ENCODE measurements at places on chromosomes 6 and 20. TPM values are rescaled to one million over a fixed set of nuclear protein-coding genes. Genes with fewer than 3 reads are reported as not detected.

DNA sequence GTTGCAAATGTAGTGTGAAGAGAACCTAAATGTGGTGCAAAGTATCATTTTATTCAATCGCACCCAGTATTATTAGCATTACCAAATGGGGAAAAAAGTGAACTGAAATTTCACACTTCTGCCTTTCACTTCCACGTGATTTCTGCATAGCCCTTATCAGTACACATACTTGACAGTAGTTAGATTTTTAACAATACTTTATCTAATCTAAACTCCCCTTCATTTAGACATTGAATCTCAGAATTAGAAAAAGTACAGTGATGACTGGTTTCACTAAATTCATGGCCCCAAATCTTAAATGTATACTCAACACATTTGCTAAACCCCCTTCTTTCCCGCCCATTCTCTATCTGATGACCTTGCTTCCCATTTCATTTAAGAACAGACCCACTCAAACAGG lies 14.3 kb downstream of the STX7 start:
- DNase-seq, result no peak

DNA sequence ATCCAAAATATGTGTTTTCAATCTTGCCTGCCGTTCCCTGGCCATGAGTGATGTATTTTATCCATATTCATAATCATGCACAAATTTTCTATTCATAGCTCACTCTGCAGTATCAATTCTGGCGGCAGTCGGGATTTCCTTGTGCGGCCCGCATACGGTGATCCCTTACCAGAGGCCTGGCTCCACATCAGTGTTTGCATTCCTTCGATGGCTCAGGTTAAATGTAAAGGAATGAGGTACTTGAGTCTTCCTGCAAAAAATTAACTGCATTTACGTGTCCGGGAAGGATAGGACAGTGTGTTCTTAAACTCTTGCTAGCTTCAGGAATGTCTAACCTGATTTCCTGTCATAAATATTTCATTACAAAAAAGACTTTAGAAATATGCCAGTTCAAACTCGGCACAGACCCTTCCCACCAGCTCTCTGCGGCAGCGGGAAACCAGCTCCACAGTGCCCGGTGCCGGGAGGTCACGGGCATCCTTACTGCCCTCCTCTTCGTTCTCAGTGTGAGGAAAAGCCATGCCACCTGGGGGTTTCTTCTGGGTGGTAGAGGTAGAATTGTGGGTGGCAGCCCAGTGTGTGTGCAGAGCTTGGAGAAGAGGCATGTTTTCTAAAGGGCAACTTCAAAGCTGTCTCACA lies 154.5 kb downstream of the MOXD1 start:
- DNase-seq, result no peak

- no peak for DNase-seq
Observed at GRCh38 chr20:45998761-45999160, 9.9 kb upstream of the MMP9 start.

GRCh38 chr6:90730151-90730673 lies 143.3 kb upstream of the MAP3K7 start:
- no peak for DNase-seq

GRCh38 chr6:21500314-21501020 lies 93.1 kb upstream of the SOX4 start:
- DNase-seq, result no peak

- peak; percentile 100 for DNase-seq
Observed at GRCh38 chr6:24720604-24721460, 1.9 kb upstream of the C6orf62 start.

GRCh38 chr20:57402206-57403125 lies 11.3 kb downstream of the RBM38 start:
- no peak for DNase-seq

- no peak for DNase-seq
Observed at GRCh38 chr6:20414711-20415110, 13.0 kb downstream of the E2F3 start.

DNA sequence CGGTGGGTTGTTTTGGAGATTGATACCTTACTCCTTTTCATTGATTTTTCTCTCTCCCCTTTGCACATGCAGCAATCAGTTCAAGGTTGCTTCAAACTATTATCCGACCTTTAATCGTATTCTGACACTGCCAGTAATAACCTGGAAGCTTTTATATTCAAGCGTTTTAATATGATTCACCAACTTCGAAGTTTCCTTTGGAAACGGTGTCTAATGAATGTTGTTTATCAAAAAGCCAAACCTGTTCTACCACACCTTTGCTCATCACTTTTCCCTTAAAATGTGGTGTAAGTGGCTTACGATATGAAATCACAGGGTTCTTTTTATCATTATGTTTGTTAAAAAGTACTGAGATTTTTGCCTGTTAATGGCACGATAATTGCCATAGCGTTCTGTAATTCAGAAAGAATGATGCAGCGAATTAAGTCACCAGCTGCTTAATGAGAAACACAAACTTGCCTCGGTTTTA lies 660 bp downstream of the STXBP5 start:
- no peak for DNase-seq

DNA sequence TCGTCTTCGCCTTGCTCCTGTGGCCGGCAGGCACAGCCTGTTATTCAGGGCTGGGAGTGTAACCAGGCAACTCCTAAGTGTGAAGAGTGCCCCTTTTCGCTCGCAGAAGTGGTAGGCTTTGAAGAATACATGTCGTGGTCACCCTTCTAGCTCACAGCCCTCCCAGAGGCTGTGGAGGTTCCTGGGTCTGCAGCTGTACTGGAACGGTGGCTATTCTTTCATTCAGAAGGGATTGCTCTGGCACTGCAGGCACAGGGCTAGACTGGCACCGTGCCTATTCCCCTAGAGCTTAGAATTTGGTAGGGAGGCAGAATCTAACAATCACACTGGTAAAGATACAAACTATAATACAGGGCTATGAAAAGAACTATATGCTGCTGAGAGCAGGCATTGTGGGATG lies 1.1 kb upstream of the SRSF12 start:
- DNase-seq, result no peak

DNA sequence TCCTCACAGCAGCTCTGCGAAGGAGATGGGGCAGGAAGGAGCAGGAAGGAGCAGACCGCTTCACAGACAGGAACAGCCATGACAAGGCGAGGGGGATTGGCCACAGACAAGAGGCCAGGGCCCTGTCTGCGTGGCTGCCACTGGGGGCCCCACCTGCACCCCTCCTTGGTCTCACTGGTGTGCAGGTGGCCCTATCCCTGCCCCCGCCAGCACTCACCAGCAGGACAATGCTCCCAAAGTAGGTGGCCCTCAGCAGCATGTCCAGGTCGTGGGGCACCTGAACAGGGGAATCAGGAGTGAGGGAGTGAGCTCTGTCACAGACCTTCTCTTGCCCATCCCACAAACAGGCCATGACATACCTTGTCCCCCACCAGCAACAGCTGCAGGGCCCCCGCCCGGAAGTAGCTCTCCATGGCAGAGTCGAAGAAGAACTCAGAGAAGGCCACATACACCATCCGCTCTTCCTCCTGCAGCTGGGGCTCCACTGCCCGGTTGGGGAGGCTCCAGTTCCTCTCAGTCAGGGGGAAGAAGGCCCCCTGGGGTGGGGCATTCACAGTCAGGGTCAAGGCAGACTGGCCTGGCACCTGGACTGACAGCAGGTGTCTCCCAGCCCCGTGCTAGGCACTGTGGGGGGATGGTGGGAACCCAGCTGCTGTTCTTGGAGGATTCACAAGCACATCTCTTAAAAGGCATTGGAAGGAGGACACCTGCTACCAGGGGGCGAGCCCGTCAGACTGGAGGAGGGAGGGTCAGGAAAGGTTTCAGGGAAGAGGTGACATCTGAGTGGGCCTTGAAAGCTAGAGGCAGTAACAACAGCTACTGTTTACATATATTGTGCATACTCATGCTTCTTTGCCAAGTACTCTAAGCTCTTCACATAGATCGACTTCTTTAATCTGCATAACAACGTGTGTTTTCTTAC lies 7.1 kb downstream of the PLTP start:
- DNase-seq, result no peak

- DNase-seq, result no peak
Observed at GRCh38 chr6:34559651-34560365, 3.7 kb upstream of the SPDEF start.

DNA sequence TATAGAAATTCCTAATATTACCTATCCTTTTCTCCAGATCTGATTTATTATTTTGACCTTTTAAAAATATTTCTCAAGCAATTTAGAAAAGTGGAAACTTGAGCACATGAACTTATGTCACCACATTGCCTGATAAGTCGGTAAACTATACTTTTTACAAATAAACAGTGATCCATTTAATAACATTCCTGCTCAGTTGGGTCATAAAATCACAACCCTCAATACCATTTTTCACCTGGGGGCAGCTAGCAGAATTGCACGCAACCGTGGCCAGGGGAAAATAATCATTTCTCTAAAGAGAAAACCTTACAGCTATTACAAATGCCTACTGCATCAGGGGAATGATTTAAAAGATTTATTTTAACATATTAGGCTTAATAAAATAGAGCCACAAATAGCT lies 614.5 kb downstream of the PHF3 start:
- no peak for DNase-seq

DNA sequence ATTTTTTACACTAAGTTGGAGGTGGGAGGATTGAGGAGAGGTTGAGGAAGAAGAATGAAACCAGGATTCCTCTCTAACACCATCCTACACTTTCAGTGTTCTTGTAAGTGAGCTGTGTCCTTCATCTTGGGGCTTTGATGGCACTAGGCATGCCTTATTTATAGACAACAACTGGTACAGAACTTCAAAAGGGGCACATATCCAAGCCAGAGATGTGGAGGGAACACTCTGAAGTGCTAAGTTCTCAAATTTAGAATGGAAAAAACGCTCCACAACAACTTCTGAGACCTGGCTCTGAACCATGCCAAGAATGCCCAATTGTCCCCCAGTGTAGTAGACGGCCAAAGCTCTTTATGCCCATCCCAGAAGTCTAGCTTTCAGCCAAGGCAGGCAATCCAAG lies 16.2 kb upstream of the PKHD1 start:
- DNase-seq, result no peak

DNA sequence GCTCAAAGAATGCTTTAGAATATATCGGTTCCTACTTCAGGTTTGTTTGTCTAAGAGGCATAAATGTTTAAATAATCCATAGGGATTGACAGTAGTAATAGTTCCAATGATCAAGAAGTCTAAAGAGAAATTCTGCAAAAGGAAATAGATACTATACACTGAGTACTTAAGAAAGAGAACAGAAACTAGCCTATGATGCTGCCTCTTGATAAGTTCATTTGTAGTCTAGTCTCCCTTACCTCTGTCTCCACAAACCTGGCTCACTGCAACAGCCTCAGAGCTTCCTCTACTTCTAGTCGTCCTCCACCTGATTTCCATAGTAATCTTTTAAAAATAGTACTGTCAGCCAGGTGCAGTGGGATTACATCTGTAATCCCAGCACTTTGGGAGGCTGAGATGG lies 511.8 kb downstream of the LMBRD1 start:
- DNase-seq, result no peak

DNA sequence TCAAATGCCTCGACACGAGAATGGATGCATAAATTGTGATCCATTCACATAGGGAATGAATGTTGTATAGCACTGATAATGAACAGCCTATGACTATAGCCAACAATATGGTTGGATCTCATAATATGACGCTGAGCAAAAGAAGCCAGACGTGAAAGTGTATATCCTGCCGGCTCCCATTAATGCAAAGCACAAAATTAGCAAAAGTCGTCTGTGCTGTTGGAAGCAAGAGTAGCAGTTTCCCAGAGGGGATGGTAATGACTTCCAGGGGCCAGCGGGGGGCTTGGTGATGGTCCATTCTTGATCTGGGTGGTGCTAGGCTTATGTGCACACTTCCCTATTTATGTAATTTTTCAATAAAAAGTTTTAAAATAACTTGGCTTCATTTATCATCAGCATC lies 1.0 kb upstream of the TAGAP start:
- DNase-seq, result no peak

- DNase-seq, result peak; percentile 17
Observed at GRCh38 chr6:38684237-38684636, 18.7 kb downstream of the GLO1 start.

- DNase-seq, result no peak
Observed at GRCh38 chr20:60113024-60113724, 155.0 kb downstream of the CDH26 start.

DNA sequence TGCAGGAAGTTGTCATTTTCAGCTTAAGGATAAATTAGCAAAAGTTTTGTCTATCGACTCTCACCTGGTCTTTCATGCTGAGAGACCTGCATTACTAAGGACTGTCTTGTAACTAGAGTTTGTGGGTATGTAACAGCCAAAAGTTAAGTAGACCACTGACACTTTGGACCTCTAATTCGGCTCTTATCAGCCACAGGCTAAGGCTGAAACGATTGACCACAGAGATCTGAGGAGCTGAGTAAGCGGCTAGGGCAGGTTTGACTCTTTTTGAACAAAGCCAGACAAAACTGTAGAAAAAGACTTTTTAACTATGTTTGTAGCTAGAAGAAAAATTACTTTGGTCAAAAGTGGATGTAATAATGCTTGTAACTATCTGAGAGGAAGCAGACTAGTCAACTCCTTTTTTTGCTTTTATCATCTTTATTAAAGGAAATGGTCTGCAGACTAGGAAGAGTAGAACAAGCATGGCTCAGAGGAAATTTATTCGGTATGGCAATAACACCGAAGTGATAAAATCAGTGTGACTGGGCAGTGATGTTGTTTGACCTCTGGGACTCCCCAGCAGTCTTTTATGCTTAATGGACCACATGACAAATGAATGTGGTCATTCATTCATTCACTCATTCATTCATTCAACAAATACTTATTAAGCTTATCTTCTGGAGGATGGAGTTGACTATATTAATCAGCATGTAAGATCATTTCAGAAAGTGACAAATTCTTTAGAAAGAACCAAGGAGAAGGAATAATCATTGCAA lies 725.0 kb upstream of the HS3ST5 start:
- DNase-seq, result no peak

- no peak for DNase-seq
Observed at GRCh38 chr6:50825375-50826036, 6.8 kb downstream of the TFAP2B start.

DNA sequence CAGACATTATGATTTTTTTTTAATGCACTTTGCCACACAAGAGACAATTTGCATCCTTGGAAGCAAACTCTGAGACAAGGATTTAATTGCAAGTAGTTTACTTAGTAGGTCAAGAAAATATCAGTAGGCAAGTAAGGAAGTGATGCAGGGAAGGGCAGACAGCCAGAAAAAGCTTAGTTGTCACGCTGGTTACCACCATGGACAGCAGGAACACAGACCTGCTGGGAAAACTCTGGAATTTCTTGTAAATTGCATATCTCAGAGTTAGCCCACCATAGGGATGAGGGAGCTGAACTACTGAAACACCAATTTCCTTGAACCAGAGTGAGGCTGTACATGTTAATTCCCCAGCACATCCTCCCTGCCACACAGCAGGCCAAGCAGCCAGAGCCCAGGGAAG lies 92.7 kb downstream of the L3MBTL3 start:
- DNase-seq, result no peak

- DNase-seq, result no peak
Observed at GRCh38 chr6:19812512-19813119, 24.6 kb upstream of the ID4 start.

- no peak for DNase-seq
Observed at GRCh38 chr6:163756079-163756478, 341.6 kb downstream of the QKI start.

CCNC gene
- polyA plus RNA-seq, result 33.9 TPM

NHSL1 gene
- 37.3 TPM for polyA plus RNA-seq

TMC2 gene
- 0.13 TPM for polyA plus RNA-seq

CST3 gene
- 118 TPM for polyA plus RNA-seq

SKIC2 gene
- polyA plus RNA-seq, result 28.5 TPM

EIF2S2 gene
- 41.2 TPM for polyA plus RNA-seq

PHACTR1 gene
- polyA plus RNA-seq, result 5.8 TPM

ISM1 gene
- 1.1 TPM for polyA plus RNA-seq

RIPOR3 gene
- polyA plus RNA-seq, result 4.0 TPM

PPIL6 gene
- 5.4 TPM for polyA plus RNA-seq
